GM06990 (cell line): ENCODE measurements at places on chromosomes 4 and X.

- DNase-seq: no peak
These were observed 44.8 kb downstream of the TSPAN5 start for GRCh38 chr4:98613453-98614075.

- DNase-seq: no peak
These were observed 7.4 kb upstream of the SMS start for GRCh38 chrX:21933077-21933476.

DNA sequence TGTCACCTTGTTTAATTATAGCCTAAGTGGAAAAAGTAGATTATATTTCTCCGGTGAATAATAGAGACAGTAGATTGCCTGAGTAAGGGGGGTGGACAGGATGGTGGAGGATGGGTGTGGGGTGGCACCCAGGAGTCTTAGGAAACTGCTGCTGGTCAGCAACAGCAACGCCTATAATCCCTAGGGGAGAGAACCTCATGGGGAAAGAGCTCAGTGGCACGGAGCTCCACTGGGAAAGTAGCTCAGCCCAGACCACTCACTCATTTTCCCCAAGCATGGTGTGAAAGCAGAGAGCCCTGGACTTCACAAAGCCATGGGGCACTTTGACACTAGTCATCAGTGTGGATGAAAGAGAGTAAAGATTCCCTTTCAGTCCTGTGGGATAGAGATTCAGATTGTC is 31.1 kb downstream of the METTL14 start:
- DNase-seq: no peak

- DNase-seq: no peak
These were observed at the start of gene VEGFC for GRCh38 chr4:176792326-176793059. TSS of gene VEGFC (minus strand) at chr4:176792922. CDS start at chr4:176792311, 611 bp downstream.

DNA sequence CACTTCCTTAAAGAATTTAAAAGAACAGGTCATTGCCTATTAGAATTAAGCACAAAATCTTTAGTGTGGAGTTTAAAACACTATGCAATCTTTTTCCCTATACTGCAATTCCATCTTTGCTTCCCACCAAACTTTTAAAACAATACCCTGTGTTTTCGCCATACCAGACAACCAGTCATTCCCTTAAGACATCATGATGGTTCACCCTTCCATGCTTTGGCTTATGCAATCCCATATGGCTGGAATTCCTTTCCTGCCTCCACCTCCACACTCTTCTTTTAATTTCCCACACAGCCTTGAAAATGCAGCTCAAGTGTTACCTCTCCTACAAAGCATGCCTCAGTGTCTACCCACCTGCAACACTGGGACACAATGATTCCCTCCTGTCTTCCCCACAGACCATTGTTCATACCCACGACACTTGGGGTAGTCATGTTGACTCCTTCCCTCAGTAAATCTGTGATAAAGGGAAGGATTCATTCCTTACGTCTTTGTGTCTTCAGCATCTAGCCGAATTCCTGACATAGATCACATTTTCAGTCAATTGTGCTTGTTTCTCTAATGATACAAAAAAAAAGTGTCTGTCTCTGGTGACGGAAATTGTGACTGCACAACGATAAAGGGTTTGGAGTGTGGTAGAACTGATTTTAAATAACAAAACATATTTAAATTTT is 166.3 kb downstream of the FNIP2 start:
- no peak for DNase-seq

- no peak for DNase-seq
These were observed 28.7 kb downstream of the INPP4B start for GRCh38 chr4:142817442-142817841.

GRCh38 chr4:93342738-93343137 is 485.8 kb upstream of the ATOH1 start:
- DNase-seq: no peak

DNA sequence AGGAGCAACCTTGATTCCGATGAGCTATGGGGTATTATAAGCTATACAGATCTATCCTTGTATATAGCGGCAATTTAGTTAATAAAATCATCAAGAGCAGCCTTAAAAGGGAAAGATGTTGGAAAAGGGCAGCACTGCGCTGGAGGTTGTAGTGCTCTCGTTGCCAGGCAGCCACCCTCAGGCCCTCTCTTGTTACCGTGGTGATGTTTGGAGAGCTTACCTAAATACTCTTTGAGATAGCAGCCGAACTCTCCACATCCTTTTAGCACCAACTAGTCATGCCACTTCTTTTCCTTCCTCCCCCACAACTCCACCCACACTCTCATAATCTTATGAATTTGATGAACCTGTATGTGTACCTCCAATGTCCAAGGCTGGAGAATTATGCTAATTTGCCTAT is 3.8 kb upstream of the RADX start:
- no peak for DNase-seq

- no peak for DNase-seq
These were observed 44.2 kb downstream of the SH3RF1 start for GRCh38 chr4:169226565-169226964.

- DNase-seq: no peak
These were observed 53.2 kb downstream of the MAML3 start for GRCh38 chr4:140100771-140101170.

DNA sequence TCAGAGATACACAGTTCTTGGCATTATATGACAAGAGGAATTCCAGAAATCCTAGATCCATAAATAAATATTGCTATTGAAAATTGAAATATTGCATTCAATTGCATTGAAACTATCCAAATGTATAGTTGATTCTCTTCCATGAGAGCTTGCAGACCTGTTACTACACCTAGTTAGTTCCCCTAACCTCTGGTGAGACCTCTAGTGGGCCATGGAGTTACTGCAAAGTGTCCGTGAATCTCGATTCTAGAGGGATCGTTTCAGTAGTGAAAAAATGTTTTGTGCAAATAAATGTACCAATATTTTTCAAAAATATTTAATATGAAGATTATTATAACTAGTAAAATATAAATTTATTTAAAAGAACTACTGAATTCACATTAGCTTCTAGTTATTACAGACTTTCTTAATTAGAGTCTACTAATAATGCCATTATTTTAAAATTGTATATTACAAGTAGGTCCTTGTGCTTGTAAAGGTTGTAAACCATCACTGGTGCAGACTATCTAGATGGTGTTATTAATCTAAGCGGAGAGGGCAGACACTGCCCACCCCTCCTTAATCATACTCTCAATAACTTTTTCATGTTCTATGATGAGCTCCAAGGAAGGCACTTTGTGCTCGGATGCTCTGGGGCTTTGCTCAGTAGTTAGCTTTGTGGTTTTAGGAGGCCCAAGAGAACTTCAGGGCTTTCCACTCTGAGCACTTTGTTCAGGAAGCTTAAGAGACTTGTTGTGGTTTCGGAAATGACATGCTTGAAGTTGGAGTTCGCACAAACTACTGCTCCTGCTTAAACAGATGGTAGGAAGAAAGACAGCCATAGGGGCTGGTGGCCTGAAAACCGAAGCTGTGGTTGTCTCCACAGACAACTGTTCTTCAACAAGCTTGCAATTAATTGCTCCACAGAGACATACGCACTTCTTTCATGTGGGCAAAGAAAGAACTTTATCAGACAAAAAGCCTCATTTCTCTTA is 42.8 kb downstream of the IL21 start:
- no peak for DNase-seq

DNA sequence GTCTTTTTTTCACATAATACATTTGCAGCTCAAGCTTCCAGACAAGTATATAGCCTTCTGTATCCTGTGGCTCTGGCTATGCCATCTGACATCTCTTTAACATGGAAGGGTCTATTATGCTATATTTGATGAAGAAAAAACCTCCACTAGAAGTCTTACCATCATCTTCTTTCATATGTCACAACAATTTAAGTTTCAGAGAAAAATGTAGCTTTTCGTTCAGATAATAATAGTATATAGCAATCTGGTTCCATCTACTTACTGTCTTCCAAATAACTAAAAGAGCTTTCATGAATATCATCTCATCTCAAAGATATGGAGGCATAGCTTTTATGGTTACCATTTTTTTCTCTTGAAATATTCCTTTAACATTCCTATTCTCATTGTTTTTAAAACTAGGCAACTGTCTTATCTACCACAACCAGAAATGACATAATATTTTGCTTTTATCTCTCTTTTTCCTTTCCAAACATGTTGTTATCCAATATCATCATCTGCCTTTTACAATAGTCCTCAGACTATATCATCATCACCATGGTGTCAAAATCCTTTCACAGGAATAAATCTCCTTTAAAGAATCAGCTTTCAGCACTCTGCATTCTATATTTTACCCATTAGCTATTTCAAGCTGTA is 1005.1 kb downstream of the PDHA2 start:
- DNase-seq: no peak

DNA sequence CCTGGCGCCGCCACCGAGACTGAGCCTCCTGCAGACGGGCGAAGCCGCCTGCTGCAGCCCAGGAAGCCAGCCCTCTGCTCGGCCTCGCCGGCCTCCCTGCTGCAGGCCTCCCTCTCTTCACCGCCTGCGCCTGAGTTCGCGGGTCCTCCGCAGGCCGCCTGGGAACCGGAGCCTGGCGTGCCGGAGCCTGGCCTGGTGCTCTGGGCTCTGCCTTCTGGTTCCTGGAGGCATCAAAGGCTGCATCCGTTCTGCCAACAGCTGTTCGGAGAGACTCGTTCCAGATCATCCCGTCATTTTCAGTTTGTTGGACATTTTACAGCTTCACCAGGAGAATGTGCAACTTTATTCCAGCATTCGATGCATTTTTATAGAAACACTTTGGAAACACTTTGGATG is 178.0 kb downstream of the DCLK2 start:
- no peak for DNase-seq

DNA sequence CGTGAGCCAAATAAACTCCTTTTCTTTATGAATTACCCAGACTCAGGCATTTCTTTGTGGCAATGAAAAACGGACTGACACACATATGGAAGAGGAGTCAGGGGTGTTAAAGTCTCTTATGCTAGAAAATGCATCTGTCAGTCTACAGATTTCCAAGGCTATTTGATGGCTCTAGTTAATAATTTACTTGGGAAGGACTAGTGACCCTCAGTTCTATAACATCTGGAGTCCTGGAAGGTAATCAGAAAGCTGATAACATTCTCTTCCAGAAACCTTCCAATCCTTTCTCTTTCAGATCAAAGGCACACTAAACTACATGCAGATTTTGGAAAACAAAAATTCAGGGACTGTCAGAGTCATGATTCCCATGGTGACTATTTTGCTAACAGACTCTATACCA is 142.0 kb upstream of the TEX13D start:
- DNase-seq: no peak

GRCh38 chr4:107279733-107280132 is 243.6 kb upstream of the DKK2 start:
- DNase-seq: no peak

DNA sequence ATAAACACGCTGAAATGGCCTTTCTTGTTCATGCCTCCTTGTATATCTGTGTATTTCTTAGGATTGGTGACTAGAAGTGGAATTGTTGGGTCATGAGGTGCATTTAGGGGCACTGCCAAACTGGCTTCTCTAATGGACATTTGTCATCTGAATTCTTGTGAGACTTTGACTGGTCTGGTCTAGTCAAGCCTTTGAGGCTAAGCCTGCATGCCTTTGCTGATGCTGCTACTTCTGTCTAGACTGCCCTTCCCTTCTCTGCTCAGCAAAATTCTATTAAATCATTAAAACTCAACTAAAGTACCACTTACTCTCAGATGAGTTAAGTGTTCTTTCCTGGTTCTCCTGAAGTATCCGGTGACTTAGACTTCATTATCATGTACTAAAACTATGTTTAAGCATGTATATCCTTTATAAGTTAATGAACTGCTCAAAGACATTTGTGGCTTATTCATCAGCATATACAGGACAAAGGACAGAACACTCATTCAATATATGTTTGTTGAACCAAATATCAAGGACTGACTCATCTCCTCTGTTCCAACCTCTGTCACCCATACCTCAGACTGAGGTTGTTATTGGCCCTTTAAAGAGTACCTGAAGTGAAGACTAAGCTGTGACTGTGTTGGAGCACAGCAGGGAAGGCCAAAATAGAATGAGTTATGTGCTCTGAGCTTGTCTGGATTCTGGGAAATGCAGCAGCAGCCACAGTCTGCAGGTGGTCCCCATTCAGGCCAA is 9.0 kb downstream of the TCEAL1 start:
- DNase-seq: no peak

GRCh38 chrX:24643116-24643515 is 4.0 kb downstream of the PCYT1B start:
- no peak for DNase-seq
